Activated CD4-positive, alpha-beta T cell treated with anti-CD3 and anti-CD28 coated beads, Interleukin-2, Interleukin-4, amounts not matched to agents 100 ng/mL and 50 ng/mL, durations not matched to agents 16 hours and 8 hours (primary cell): ENCODE measurements at places on chromosomes 3 and 15.

DNA sequence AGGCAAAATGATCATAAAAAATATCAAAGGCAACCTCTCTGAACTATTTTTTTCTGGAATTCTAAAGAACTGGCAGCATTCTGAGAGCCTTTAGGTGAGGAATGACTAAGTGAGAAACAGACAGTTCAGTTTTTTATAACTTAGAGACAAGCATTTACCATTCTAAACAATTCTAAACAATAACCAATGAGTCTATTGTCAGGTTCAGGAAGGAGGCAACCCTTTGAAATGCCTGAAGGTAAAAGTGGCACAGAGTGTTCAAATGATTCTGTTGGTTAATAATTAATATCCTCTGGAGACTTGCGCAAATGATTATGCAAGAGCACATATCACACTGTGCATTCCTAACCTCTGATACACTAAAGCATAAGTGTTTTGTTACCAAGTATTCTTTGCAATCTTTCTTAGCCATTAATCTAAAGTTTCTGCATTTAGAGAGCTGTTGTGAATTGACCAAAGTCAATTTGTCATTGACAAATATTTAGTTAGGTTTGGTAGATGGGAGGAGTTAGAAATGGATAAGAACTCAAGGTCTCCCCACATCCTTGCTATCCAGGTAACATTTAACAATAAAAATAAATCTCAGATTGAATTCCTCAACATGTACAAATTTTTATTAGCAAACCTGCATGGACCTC is 9.2 kb upstream of the TGFBR2 start:
- DNase-seq: no peak

GRCh38 chr3:18124501-18124900 is 300.6 kb downstream of the SATB1 start:
- DNase-seq: no peak

DNA sequence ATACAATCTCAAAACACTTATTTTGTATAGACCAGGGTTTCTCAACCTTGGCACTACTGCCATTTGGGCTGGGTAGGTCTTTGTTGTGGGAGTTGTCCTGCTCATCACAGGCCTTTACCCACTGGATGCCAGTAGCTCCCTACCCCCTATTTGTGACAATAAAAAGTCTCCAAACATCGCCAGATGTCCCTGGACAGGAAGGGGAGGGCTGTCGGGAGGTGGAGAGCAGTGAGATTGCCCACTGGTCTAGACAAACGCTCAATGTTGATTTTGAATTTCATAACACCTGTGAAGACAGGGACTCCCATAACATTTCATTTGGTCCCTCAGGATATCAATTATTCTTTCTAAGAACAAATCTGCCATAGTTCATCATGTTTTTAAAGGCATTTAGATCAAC is 151.7 kb upstream of the PTPRG start:
- no peak for DNase-seq

DNA sequence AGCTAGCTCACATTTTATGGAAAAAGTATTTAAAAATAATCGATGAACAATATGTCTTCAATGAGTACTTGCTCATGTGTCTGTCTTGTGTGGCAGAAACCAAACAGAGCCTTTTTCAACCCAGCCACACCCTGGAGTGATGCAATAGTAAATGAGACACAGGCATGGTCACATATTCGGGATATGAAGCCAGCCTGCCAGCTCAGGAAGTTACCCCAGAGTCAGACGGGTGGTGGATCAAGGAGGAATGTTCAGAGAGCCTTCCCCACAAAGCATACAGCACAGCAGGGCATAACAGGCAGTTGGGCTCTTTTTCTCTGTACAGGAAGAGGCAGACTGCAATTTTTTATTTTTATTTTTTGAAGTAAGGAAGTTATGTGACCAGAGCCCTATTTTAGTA is 27.3 kb downstream of the LARP6 start:
- no peak for DNase-seq

DNA sequence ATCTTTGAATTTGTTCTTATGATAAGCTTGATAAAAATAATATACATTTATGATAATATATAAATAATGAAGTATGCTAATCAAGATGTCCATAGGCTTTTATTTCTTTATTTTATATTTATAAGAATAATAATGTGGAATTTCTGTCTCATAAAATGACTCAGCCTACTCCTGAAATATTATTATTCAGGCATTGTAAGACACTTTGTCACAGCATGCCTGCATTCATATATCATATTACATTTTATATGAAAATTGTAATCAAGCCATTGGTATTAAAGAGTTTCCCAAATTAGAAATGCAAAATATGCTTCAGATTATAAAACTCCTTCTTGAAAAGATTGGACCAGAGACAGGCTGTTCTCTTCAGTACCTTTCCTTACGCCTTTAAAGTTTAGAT is 1303.7 kb upstream of the CADM2 start:
- DNase-seq: no peak

GRCh38 chr3:52705438-52705687 is 228 bp downstream of the GLT8D1 start:
- no peak for DNase-seq

DNA sequence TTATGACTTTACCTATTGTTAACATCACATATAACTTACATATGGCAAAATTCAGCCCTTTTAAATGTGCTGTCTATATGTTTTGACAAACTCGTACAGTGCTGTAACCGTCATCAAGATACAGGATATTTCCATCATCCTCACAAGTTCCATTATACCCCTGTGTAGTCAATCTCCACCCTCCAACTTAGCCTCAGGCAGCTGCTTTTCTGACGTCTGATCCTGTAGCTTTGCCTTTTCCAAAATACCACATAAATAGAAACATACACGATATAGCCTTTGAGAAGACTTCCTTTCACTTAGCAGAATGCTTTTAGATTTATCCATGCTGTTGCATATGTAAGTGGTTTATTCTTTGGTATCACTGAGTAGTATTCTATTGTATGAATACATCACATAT is 47.1 kb downstream of the SLC12A1 start:
- no peak for DNase-seq

DNA sequence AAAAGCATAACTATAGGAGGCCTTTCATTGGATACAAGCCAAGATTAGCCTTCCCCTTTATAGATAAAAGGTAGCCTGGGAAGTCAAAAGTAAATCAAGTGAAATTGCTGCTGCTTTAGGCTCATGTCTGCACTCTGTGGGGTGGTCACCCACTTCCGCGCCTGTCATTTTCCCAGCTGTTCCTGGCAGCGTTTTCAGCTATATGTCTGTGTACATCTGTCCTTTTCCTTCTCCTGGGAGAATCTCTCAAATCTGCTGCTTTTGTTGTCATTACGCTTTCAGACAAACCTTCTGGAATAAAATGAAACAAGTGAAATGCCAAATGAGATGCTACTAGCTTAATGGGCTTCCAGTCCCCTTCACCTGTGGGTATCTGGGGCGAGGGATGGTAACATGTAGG is 211.8 kb downstream of the MCTP2 start:
- DNase-seq: no peak

- no peak for DNase-seq
Observed at GRCh38 chr3:194526164-194526563, 39.4 kb upstream of the ATP13A3 start.

GRCh38 chr3:13462822-13463221 is 17.3 kb upstream of the HDAC11 start:
- DNase-seq: no peak

DNA sequence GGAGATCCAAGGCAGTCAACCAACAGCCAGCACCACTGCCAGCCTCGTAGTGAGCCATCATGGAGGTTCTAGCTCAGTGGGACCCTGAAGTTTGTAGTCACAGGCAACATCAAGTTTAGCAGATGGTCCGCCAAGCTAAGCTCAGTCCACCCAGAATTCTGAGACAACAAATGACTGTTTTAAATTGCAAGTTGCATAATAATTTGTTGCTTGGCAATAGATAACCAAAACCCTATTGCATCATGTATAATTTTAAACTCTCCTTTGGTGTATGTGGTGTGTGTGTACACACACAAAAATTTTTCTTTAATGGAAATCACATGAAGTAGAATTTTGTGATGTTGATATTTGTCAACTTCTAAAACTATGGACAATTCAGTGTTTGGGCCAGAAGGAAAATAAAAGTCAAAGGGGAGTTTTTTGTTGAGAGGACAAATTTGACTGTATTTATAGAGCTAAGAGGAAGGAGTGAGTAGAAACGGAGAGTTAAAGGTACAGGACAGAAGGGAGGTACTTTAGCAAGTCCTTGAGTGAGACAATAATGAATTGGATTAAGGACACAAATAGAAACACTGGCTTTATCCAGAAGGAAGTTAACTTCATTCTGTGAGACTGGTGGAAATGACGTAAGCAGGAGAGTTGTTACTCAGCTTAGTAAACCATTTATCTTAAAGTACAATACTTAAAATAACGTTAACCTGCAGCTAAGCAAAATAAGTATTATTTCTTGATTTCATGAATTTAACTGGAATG is 83.6 kb downstream of the NCEH1 start:
- DNase-seq: no peak

DNA sequence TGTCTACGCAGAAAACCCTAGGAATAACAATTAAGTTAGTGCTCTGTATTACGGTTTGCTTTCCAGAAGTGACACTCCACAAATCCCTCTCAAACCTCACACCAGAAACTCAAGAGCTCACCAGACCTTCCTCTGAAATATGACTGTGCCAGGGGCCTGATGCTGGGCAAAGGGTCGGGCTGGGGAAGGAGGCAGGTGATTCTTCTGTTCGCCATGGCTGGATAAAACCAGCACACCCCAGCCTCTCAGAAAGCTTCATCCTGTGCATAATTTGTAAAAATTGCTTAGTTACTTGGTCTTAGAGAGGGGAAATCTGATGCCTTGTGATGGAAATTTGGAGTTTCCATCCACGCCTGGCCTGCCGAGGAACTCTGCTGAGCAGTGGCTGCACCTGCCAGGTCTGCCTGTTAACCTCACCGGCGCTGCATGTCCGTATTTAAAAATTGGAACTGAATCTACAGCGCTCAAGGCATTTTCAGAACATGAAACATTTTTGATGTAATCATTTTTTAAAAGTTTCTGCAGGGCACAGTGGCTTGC is 22.7 kb upstream of the ATP1B3 start:
- no peak for DNase-seq

- no peak for DNase-seq
Observed at GRCh38 chr15:37395100-37395468, 294.7 kb upstream of the MEIS2 start.

GRCh38 chr3:13860001-13860400 is 19.9 kb downstream of the WNT7A start:
- DNase-seq: no peak

- no peak for DNase-seq
Observed at GRCh38 chr3:194738254-194739093, 52.8 kb downstream of the FAM43A start.

GRCh38 chr3:106826791-106827311 is 550.4 kb upstream of the CCDC54 start:
- no peak for DNase-seq

GRCh38 chr3:217099-217813 is 20.7 kb downstream of the CHL1 start:
- no peak for DNase-seq

GRCh38 chr15:35182841-35183479 is 97.9 kb upstream of the NANOGP8 start:
- DNase-seq: peak; percentile 28

DNA sequence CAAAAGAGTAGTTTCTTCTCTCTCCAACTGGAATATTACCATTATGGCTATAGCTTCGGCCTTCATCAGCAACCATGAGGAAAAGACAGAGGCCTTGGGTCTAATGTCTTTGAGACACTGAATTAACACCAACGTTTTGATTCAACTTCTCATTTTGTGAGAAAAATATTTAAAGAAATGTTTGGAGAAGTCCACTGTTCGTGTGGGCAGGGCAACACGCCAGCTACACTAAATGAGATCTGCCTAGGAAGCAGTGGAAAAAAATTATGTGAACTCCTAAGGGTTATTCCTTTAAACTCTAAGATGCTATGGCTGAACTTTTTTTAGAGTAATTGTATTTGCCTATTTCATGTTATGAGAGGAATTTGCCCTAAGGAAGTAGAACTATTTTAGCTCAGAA is 41.8 kb downstream of the NCEH1 start:
- no peak for DNase-seq

DNA sequence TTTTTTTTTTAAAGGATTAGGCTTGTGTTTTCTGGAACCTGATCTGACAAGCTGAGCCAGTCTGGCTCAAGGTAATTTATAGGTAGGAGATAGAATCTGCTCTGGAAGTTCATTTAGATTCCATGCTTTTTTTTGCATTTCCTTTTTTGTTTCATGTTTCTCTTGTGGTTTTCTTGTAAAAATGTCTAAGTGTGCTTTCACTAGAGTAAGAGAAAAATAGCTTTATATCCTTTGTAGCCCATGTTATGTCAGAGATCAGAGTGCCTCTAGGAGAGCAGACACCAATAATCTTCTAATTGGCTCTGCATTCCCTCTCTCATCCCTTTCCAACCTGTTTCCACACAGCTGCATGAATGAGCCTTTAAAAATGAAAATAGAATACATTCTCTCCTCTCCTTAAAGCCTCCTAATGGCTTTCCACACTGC is 389.8 kb upstream of the KCNMB2 start:
- no peak for DNase-seq

GRCh38 chr3:174598885-174599439 is 260.2 kb upstream of the NAALADL2 start:
- DNase-seq: no peak

GRCh38 chr15:47803767-47804166 is 86.5 kb downstream of the SEMA6D start:
- no peak for DNase-seq

DNA sequence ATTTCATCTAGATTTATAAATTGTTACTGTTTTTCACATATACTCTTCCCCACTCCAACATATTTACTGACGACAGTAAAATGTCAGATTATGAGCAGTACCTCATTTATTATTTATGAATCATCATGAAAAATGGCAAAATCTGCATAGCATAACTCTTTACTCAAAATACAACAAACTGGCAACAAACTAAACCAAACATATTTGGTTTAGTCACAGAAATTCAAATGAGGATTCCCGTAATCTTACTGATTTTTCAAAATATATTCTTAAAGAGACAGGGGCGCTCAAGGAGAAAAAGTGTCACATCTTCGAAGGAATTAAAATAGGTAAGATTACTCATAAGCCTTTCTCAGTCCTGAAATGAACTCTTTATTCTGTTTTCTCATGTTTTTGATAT is 3.0 kb upstream of the GPR87 start:
- peak; percentile 50 for DNase-seq

- DNase-seq: no peak
Observed at GRCh38 chr15:100092034-100092433, 249.7 kb downstream of the ADAMTS17 start.

- DNase-seq: no peak
Observed at GRCh38 chr3:55718074-55718473, 231.0 kb upstream of the WNT5A start.
